SHP77 treated with DMSO at 0.1 percent for 48 hours (cell line): ENCODE measurements at places on chromosomes 5 and 9.

GRCh38 chr9:81382281-81382680, 307.1 kb downstream of the TLE1 start:
- DNase-seq, result no peak

DNA sequence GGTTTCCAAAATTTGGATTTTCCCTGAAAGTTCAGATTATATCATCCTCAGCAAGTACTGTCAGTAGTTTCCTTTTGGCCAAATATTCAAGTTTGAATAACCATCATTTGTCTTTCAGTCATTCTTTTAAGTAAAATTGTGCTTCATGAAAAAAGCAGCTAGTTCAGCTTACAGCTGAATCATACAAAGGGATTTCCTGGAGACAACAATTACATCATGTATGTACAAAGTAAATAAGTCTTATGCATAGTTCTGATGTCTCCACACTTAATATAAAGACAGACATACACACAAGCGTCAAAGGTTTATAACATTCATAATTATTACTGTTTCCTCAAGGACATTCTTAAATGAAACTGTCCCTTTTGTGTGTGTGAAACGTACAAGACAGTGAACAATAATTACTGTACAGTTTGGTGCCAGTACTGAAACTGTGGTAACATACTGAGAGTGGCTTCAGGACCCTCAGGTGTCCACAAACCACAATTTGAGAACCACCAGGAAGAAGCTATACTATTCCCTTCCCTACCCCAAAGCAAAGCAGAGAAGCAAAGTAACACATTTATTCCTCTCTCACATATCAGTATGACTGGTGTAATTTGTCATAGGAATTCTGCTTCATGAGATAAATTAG, 746.6 kb downstream of the TAF11L14 start:
- DNase-seq, result no peak

- DNase-seq, result no peak
Observed at GRCh38 chr9:135403733-135404450, 75.7 kb upstream of the PPP1R26 start.

GRCh38 chr5:113376640-113377039, 58.1 kb downstream of the TSSK1B start:
- DNase-seq, result no peak

- DNase-seq, result peak; percentile 92
Observed at GRCh38 chr5:124748687-124749594, 2.5 kb upstream of the ZNF608 start.

DNA sequence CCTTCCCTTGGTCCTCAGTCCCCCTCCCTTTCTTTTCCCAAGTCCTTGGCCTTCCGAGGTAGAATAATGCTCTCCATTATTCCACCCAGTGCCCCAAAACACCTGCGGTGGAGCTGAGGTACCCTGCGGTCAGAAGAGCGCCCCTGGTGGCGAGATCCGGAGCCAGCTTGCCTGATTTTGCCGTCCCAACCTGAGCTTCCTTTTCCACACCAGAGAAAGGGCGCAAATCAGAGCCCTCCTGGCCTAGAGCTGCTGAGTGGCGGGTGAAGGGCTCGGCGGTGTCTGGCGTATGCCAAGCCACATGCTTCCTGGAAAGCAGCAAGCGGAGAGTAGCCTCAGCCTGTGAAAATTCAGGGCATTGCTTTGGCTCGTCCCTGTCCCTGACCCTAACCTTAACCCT, 21.1 kb upstream of the CARTPT start:
- no peak for DNase-seq

DNA sequence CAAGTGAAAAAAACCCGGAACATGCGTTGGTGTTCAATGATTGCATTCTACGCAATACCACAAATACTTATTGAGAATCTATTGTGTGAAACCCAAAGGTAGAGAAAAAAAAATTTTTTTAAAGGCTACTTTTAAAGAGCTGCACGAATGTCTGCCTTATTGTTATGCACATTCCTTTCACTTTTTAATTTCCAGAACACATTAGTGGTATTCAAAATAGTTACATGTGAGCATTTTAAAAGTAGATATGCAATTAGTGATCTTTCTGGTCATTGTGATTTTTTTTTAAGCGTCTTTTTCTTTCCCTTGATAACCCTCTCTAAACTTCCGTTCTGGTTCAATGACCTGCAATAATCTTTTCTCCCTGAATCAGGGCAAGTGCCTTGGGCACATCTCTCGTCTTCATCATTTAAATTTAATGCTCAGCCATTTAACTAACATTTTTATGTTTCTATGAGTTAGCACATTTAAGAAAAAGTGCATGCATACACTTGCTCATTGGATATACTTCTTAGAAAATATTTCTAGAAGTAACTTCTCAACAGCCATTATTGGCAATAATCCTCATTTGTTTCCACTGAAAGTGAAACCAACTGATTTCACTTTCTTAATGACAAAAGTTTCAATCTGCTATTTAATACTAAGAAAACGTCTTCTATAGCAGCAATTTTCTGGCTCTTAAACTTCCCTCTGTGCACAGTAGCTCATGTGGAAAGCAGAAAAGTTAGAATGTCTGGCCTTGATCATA, 80.3 kb downstream of the CDH6 start:
- no peak for DNase-seq

DNA sequence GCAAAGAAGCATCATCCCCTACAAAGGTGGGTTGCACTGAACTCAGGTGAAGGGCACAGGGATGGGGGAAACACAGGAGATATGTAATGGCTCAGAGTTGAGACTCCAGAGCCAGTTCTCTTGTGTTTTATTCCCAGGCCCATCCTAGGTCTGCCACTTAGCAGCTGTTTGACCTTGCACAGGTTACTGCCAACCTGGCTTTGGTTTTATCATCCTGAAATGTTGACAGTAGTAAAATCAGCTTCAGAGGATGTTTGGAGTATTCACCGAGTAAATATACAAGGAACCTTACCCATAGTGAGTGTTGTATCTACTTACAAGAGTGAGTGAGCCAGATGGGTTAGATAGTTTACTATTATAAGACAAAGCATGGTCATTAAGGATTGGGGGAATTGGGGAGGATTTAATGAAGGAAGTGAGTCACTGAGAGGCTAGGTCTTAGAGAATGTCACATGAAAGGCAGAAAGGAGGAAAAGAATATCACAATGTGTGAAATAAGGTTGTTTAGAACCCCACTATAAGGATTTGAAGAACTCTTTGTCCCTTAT, 141.3 kb downstream of the MAN2A1 start:
- DNase-seq, result no peak

- DNase-seq, result no peak
Observed at GRCh38 chr5:62783374-62784057, 204.9 kb downstream of the LRRC70 start.

- no peak for DNase-seq
Observed at GRCh38 chr5:149360272-149360671, 2.4 kb downstream of the PCYOX1L start.
